ENCODE measurements at places on chromosomes 2 and 18.

DNA sequence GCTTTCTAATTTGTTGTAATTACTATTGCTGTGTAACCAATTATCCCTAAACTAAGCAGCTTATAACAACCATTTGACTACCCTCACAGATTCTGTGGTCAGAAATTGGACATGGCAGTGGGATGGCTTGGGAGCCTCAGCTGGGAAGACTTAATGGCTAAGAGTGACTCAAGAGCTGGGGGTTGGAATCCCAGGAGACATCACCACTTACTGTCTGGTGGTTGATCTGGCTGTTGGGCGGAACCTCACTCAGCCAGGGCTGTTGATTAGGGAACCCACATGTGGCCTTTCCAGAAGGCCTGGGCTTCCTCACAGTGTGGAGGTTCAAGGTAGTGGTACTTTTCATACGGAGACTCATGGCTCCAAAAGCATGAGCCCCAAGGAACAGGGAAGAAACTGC is 49.8 kb downstream of the E2F6 start:
- no peak for DNase-seq

- no peak for DNase-seq
Measured at GRCh38 chr2:100641125-100641435, 78.3 kb downstream of the PDCL3 start.

- no peak for DNase-seq
Measured at GRCh38 chr2:176082824-176083751, 674 bp downstream of the EVX2 start.

- no peak for DNase-seq
Measured at GRCh38 chr2:234490271-234491091, 6.4 kb downstream of the ARL4C start.

GRCh38 chr18:74534981-74535649 is 815 bp downstream of the CNDP1 start:
- no peak for DNase-seq

DNA sequence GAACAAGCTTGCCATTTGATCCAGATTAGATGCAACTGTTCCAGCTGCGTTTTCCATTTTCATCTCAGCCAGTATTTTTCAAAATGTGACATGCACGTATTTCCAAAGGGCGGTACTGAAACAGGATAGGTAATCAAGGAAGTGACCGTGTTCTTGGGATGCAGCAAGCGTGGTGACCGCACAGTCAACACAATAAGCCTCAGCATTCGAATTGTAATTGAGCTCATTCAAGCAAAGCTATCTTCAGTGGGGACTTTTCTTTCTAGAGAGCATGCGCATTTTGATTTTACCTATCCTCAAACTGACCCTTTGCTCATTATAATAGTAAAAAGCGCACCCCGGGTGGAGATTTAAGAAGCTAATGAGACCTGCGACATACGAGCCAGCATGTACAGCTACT is 3.4 kb upstream of the ALPP start:
- no peak for DNase-seq

- no peak for DNase-seq
Measured at GRCh38 chr2:239399433-239399920, 1.3 kb downstream of the HDAC4 start.

- no peak for DNase-seq
Measured at GRCh38 chr18:36613069-36613468, 215.7 kb downstream of the TPGS2 start.

GRCh38 chr2:219823574-219823973 is 196.1 kb downstream of the SLC4A3 start:
- DNase-seq: no peak

DNA sequence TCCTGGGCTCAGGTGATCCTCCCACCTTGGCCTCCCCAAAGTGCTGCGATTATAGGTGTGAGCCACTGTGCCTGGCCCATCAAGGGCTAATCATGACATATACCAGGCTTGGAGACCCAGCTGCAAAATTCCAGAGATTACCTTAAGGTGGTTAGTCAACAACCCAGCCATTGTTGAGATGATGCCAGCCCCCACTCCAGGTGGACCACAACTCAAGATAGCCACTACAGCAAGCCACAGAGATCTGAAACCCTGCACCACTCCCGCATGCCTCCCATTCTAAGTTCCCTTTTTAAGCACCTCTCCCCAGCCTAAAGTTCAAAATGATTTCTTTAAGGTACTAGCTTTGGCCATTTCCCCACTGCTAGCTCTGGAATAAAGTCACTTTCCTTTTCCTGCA is 4.6 kb upstream of the CLK1 start:
- no peak for DNase-seq

DNA sequence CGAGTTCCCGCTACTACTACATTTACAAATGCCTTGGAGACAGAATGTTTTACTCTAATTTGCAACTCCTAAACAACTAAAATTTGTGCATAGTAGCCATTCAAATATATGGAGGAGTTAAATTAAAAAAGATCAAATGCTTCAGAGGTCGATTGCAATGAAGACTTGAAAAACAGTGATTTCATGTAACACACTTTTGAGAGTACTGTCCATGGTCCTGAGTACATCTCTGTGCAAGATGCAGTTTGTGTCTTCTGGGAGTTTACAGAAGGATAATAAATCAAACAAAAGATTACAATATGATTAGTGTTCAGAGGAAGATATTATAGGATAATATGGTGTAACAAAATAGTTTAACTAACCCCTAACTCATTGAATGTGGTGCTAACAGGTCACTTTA is 894.7 kb downstream of the TMEM182 start:
- DNase-seq: no peak

DNA sequence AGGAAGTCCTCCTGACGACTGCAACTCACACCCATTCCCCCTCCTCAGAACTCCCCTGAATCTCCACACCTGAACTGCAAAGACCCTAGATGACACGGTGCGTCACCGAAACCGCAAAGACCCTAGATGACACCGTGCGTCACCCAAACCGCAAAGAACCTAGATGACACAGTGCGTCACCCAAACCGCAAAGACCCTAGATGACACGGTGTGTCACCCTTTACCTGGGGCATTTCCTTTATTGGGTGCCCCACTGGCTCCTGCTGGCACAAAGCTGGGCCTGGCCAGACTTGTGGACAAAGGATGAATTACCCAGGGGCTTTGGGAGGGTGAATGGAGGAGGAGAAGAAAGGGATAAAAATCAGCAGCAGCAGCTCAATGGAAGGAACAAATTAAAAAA is 123.8 kb downstream of the CELF4 start:
- DNase-seq: no peak

GRCh38 chr2:239236043-239236807 is 164.6 kb downstream of the HDAC4 start:
- no peak for DNase-seq

DNA sequence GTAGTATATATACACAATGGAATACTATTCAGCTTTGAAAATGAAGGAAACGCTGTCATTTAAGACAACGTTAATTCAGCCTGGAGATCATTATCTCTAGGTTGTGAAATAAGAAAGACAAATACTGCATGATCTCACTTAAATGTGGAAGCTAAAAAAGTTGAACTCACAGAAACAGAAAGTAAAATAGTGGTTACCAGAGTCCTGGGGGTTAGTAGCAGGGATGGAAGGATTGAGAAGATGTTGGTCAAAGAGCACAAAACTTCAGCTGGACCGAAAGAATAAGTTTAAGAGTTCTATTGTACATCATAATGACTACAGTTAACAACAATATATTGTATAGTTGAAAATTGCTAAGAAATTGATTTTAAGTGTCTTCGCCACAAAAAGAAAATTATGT is 670.3 kb downstream of the NR4A2 start:
- DNase-seq: no peak

DNA sequence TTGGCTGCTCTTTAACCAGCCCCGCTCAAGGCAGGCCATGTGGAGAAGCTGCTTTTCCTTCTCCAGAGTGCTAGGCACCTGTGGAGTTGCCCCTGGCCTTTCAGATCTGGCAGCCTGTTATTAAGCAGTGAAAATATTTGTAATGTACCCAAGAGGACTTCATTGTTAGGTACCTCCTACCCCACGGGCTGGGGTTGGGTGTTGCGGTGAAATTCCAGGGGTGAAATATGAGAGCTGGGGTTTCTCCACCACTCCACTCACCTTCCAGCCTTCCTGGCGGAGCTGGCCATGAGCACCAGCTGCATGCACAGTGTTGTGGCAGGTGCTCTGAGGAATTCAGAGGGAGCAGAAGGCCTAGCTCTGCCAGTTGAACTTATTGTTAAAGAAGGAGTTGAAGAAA is 39.1 kb downstream of the NTSR2 start:
- DNase-seq: no peak

DNA sequence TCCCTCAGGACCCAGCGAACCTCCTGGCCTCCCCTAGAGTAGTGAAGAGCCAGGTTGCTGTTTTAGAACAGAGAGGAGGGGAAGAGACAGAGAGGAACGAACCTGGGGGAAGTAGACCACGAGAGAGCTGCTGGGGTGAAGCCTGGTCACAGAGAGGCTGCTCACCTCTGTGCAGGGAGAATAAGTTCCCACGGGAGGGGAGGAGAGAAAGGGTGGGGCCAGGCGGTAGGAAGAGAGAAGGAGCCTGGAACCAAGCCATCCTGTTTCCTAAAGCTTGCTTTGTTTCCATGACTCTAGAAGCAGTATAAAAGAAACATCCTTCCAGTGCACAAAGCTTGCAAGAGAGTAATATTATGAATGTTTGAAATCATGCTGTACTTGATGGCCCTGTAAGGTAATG is 147.9 kb downstream of the MYT1L start:
- DNase-seq: no peak

DNA sequence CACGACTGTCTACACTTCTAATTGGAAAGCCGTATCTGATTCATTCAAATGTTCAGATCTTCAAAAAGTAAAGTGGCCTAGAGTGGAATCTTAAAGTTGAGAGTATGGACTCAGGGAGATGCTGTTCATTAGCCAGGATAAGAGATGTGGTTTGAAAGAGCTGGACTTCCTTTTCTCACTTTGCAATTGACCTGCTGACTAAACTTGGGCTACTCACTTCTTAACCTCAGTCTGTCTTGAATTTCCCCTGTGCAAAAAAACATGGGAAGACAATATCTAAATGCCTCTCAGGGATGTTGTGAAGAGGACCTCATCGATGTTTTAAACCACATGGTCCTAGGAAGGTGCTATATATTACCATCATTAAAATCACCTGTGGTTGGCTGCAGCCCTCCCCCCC is 64.1 kb downstream of the BCL2 start:
- no peak for DNase-seq

- DNase-seq: no peak
Measured at GRCh38 chr2:204197336-204198005, 260.9 kb downstream of the ICOS start.

- DNase-seq: no peak
Measured at GRCh38 chr2:49265471-49265870, 111.2 kb upstream of the FSHR start.

DNA sequence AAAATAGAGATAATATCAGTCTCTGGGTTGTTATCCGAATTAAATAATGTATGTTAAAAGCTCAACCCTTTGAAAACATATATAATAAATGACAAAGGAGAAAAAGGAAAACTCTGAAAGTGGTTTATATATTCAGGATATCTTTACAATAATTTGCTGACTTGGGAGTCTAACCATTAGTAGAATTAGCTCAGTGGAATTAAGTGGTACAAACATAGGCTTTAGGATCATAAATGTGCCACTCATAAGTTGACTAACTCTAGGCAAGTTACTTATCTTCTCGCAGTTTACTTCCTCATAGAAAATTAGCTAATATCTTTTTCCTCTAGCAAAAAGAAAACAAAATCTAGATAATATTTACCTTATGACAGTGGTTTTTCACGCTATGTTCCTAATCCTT is 44.6 kb downstream of the HEATR5B start:
- no peak for DNase-seq

DNA sequence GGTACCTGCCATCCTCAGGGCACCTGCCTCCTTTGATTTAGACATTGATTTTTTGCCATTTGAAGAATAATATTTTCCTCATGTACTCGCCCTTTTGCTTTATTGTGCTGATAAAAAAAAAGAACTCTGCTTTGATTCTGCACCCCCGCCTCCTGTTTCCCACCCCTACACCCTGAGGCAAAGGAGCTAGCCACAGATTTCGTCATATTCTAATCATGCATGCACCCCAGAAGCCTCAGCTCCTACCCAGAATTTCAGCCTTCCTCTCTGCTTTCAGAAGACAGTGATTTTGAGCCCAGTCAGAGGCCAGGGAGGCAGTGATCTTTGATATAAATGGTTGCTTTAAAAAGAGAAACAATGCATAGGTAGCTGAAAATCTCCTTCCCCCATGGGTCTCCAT is 329.0 kb downstream of the PTPRM start:
- no peak for DNase-seq

DNA sequence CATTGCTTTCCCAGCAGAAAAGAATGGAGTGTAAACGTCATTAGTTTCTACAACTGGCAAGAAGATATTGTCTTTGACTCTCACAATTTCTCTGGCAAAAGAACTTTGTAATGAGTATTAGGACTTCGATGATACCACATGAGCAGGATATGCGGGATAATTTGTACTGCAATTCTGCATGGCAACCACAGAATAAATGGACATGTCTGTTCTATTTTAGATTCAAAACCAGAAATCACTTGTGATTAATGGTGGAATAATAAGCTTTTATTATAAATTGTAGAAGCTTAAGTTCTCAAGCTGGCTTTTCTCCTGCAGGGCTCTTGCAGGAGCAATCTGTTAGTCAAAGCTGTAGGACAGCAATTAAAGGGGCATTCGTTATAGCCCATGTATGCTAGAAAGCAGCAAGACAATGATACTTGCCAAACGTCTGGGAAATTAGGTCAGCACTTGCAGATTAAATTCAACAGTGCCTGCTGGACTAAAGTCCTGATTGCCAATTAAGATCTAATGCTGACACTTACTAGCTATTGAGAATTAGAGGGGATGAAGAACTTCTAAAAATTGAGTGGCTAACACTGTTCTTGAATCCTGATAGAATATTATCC is 177.9 kb downstream of the PTH2R start:
- DNase-seq: no peak

DNA sequence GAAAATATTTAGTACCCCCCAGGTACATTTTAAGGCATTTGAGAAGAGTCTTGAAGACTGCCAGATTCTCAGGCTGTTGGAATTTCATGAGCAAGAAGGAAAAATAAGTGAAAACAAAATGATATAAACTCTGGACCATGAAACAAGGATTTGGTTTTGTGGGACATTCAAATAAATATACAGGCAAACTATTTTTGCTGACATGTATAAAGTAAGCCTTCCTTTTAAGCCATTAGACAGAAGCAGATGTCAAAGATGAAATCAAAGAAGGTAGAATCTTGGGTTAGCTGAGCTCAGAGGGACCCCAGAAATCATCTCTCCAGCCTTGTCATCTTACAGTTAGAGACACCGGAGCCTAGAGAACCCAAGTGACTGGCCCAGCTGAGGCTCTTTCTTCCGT is 51.3 kb upstream of the ACSL3 start:
- no peak for DNase-seq

GRCh38 chr2:160736148-160737028 is 242.8 kb upstream of the RBMS1 start:
- no peak for DNase-seq

DNA sequence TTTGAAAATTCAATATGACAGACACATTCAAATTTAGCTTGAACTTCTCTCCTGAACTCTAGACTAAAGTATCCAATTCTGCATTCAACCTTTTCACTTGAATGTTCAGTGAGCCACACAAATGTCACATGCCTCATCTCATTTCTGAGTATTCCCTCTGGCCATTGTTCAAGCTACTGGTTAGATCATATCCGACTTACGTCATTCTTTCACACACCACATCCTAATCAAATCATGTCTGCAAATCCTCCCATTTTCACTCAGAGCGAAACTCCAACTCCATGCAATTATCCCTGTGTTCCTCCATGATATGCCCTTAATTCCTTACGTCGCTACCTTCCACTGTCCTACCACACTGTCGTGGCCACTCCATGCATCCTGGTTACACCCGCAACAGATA is 425.1 kb downstream of the CBLN2 start:
- DNase-seq: no peak

Data from NCI-H1417 treated with DMSO at 0.1 percent for 48 hours (cell line).